CD4-positive, alpha-beta T cell treated with Interleukin-21 for 1 hour (primary cell): ENCODE measurements at places on chromosomes 2 and 18.

GRCh38 chr2:15955232-15955988 is 15.1 kb downstream of the MYCN start:
- DNase-seq, result no peak

GRCh38 chr2:224217962-224218347 is 178.9 kb upstream of the SERPINE2 start:
- no peak for DNase-seq

DNA sequence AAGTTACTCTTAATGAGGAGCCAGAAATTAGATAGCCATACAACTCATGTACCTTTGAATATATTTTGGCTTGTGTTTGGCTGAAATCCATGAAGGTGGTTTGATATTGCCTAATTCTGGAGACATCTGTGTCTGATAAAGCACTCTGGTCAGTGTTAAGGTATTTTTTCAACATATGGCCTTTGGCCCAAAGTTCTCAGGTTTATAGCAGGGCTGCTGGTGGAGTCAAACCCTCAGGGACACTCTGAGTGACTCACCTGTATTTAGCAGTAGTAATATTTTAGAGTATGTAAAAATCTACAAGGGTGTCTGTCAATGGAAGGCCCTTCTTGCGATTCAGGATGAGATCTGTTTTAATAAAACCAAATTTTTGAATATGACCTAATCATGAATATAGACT is 666.5 kb downstream of the SLC4A3 start:
- DNase-seq, result no peak

DNA sequence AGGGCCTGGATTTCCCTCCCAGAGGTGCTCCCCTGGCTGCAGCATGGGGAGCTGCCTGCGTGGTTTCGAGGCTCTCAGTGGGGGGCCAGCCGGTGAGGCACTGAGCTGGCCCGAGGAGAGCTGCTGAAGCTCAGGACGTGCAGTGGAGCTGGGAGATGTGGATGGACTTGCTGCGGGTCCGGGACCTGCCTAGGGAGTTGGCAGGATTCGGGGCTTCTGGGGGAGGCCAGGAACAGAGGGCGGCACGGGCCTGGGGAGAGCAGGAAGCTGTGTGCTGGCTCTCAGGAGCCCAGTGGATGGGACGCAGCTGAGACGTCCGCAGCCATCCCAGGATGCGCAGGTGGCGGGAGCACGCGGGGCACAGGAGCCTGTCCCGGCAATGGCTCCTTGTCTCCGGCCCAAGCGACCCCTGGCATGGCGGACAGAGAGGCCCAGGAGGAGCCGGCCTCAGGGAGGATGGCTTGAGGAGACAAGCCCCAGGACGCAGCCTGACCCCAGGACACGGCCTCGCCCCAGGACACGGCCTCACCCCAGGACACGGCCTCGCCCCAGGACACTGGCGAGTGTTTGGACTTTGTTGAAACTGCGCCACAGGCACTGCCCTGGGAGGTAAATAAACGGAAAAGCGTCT is 116.1 kb downstream of the NFATC1 start:
- no peak for DNase-seq
